ENCODE measurements at places on chromosomes 2 and 18.

DNA sequence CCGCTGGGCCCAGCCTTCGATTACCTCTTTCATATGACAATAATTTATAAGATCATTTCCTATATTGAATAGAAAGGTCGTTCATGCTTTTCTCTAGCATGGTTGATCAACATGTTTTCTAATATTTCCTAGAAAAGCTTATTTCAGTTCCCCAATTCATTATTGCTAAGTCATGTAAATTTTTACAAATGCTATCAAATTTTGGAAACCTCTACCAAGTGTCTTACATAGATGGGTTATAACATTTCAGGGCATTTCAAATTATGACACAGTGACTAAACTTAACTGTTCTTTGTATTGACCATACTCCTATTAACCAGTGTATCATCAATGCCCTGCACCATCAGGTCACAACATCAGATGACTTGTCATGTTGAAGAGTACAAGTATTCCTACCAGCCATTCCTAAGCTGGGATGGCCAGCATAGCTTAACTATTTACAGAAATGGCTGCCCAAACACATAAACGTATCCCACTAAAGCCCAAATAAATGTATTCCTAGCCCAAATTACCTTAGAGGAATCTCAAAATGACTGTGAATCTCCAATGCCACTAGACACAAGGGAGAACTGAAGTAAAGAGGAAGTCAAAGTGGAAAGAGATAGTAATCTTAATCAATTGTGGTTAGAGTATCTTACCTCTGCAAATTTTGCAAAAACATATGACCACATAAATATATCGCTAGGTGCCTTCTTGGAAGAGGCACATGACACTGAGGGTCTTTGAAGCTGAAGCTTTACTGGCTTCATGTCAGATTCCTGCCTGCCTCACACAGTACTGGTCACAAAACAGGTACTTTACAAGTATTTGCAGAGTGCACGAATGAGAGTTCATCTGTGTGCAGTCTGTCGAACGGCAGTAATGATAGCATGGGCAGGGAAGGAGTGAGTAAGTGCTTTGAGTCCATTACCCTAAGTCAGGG is 87.3 kb upstream of the TLK1 start:
- DNase-seq = no peak

DNA sequence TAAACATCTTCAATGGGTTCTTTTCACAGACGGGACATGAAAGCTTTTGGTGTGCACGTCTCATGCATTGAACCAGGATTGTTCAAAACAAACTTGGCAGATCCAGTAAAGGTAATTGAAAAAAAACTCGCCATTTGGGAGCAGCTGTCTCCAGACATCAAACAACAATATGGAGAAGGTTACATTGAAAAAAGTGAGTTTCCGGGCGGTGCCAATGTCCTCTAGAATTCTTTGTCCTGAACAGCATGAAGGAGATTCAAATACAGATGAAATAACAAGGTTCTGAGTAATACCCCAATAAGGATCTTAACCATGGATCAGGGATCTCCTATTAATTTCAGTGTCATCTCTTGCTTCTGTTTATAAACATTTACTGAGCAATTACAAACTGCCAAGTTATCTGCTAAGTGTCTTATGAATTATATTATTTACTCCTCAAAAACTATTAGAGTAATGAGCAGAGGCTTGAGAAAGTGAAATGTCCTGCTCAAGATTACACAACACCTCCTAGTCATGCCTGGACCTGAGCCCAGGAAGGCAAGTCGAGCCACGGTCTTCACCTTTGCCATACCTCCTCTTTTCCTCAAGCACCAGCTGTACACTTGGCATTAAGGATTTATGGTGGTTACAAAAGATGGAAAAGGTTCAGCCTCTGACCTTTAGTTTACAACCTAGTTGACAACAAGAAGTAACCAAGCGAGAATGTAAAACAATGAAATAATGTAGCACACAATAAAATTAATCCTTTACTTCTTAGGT is 22.6 kb downstream of the DHRS9 start:
- DNase-seq = no peak

- no peak for DNase-seq
These were observed 11.5 kb downstream of the PGAP1 start for GRCh38 chr2:196914867-196915460.

DNA sequence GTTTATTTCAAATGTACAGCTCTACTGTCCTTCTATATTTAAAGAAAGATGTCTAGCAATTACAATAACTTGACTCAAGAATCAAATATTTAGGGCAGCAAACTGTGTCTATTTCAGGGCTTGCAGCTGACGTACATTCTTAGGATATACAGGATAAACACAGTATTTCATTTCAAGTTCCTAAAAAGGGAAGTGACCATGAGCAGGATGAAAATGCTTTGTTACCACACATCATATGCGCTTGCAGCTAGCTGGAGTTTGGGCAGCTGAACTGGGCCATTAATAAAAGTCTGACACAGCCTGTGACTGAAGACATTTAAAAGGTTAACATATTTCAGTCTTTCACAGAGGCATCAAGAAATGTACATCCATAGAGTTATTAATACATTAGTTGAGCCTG is 264.6 kb upstream of the TRIB2 start:
- DNase-seq = no peak

GRCh38 chr18:48292229-48292628 is 117.0 kb downstream of the ZBTB7C start:
- DNase-seq = no peak

- DNase-seq = no peak
These were observed 16.3 kb downstream of the FECH start for GRCh38 chr18:57570162-57570561.

GRCh38 chr2:12884713-12885282 is 168.1 kb downstream of the TRIB2 start:
- DNase-seq = peak; percentile 37

Data from brain pericyte (primary cell).